ENCODE measurements at places on chromosomes 12 and 14.

DNA sequence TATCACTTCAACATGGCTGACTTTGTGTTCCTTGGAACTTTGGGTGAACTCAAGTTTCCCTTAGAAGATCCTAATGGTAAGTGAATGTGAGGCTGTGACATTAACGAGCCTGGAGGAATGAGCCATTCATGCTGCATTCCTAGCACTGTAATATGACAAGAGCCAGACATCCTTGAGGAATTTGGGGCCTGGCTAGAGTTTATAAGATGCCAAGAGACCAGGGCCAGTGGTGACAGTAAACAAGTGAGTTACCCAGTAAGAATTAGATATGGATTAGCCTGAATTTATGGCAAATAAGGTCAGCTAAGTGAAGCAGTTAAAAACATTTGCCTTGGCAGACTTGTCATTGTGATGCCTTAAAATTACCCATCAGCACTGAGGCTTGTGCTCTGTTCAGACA, 232.4 kb downstream of the AKAP6 start:
- DNase-seq = no peak

- no peak for DNase-seq
These were observed 63.7 kb downstream of the TRAF3 start for GRCh38 chr14:102840771-102841528.

DNA sequence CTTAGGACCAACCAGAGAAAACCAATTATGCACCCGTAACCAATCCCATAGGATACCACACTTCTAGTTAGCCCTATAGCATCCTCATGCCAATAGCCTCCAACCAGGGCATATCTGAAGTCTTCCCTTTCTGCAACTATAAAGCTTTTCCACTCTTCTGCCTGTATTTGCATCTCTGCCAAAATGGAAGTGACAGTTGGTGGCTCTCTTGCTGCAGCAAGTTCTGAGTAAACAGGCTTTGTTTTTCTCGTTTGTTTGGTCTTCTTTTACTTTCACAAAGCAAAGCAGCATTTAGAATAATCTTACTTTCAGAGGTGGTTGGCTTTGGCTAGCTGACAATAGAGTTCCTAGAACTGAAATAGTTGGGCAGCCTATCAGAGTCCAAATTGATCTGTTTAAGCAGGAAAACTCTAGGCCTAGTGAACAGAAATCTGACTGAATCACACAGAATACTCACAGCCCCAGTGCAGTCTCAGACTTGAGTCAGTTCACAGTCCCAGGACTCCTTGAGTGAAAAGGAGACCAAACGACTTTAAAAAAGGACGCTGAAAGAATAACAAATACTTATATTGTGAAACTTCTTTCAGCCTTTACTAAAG, 1029.7 kb upstream of the LRFN5 start:
- DNase-seq = no peak

GRCh38 chr12:8822298-8822697, at the start of gene A2ML1:
A2ML1 (plus strand) TSS chr12:8822621; CDS start chr12:8822652, 31 bp downstream.
- no peak for DNase-seq

DNA sequence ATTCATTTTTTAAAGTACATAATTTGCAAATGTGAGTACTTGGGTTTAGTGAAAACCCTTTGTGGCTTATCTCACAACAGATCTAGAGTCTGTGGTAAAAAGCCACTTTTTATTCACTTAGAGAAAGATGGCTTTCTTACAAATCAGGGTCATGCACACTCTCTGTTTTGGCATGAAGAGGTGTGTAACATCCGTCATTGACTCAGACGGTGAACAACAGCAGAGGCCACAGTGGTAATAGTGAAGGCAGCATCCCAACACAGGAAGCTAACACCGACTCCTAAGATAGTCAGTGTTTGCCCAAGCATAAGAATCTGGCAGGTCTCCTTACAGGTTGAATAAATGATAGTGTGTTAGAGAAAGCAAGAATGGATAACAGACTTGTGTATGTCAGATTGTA, 593.0 kb downstream of the SOX5 start:
- no peak for DNase-seq

GRCh38 chr14:31827325-31827724, 249.8 kb upstream of the ARHGAP5 start:
- no peak for DNase-seq

- no peak for DNase-seq
These were observed 35.6 kb downstream of the TMEM120B start for GRCh38 chr12:121748218-121748570.

- no peak for DNase-seq
These were observed 68.6 kb downstream of the FIGNL2 start for GRCh38 chr12:51779876-51780275.

GRCh38 chr12:41587574-41587973, 399.5 kb downstream of the PDZRN4 start:
- no peak for DNase-seq

GRCh38 chr14:68677476-68677875, 115.4 kb downstream of the ZFP36L1 start:
- no peak for DNase-seq

- DNase-seq = no peak
These were observed 27.3 kb upstream of the KLRF1 start for GRCh38 chr12:9799961-9800360.

GRCh38 chr12:132572801-132573760, 37.3 kb downstream of the LRCOL1 start:
- no peak for DNase-seq

- DNase-seq = no peak
These were observed 30.3 kb downstream of the P2RX7 start for GRCh38 chr12:121162985-121163384.

DNA sequence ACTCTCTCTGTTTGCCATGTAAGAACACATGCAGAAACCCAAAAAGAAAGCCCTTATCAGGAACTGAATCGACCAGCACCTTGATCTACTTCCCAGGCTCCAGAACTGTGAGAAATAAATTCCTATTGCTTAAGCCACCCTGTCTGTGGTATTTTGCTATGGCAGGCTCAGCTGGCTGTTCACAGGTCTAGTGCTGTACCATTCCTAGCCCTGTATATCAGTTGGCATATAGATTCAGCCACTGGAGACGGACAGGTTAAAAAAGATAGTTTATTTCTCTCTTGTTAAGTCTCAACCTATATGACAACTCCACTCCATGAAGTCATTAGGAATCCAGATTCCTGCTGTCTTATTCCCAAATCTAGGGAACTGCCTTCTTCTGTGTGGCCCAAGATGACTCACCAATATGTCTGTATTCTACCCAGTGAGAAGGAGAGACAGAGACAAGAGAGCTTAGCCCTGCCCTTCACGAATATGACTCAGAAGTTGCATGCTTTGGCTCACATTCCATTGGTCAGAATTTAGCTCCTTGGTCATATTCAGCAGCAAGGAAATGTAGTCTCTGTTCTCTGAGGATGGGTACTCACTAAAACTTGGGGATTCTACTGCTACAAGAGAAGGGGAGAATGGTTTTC, 57.0 kb downstream of the PLEKHG7 start:
- DNase-seq = no peak

- DNase-seq = no peak
These were observed 166.4 kb downstream of the TTC8 start for GRCh38 chr14:88990856-88991255.

DNA sequence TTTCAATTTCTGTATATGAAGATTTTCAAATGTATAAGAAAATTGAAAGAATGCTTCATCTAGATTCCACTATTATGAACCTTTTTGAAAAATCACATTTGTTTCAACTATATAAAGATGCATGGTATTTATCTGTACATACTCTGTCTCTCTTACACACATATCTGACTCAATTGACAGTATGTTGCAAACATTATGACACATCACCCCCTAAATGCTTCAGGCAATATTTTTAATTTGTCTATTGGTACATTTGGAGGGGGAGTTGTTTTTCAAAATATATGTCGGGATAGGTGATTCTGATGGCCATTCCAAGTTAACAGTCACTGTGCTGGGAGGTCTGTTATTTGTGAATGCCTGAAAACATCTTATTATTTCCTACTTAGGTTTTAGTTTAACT, 14.4 kb downstream of the PCNX1 start:
- DNase-seq = no peak

DNA sequence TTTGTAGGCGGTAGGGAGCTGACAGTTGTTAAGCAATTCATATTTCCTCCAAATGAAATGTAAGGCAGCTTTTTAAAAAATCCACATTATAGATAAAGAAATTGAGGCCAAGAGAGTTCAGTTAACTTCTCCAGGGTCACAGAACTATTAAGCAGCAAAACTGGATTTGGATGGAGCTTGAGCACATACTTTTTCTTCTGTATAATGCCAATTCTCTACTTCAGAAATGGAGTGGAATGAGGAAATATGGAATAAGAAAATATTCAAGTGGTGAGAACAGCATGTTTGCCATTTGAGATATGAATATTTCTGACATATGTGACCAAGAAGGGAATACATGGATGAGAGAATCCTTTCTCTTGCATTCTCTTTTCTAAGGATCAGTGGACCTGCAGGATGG, 233.1 kb downstream of the FOXG1 start:
- no peak for DNase-seq

DNA sequence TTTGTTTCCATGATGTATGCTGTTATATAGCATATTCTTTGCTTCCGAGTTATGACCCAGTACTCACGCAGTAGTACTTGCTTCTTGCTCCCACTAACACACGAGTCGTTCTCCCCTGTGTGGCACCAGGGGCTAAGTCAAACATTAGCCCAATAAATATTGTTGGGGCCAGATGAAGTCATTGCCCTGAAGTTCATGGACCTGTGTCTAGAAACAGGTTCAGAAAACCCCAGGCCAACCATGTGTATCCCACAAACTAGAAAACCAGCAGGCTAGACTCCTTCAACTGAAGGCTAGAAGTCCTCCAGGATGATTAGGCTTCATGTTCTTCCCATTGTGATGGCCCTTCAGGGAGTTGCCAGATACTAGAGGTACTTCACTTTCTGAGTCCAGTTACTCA, 198.2 kb upstream of the RBM19 start:
- DNase-seq = no peak

DNA sequence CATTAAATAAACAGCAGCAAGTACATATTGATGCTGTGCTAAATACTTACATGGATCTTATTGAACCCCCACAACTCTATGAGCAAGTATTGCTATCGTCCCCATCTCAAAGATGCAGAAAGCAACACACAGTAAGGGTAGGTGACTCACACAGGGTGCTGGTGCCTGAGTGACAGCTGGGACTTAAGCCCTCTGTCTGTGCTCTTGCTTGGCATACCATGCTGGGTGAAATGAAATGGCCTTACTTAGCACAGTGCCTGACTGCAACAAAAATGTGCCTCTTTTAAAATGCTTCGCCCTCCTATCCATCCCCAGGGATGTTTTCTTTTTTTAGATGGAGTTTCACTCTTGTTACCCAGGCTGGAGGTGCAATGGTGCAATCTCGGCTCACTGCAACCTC, 788 bp downstream of the TEX52 start:
- no peak for DNase-seq

DNA sequence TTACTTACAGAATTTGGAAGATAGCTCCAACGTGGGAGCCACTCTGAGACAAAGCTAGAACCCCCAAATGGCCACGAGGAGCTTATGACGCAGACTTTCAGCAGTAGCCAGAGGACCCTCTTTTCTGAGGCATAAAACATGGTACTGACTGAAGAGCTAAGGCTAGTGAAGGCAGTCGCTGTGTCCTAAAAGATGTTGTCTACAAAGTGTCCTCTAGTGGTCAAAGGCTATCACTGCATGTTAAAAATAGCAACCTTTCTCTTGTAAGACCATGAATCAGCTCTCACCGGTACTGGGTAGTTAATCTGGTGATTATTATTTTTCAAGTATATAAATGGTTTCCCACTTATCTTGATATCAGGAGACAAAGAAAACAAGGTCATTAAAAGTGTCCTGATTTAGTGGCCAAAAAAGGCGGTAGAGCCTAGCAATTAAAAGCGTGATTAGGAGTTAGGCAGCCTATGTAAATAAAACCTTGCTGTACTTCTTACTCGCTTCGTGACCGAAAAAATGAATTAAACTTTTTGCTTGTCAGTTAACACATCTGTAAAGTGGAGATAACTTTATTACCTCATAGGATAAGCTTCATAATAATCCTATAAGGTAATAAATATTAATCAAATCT, 47.0 kb upstream of the LGR5 start:
- peak; percentile 41 for DNase-seq

DNA sequence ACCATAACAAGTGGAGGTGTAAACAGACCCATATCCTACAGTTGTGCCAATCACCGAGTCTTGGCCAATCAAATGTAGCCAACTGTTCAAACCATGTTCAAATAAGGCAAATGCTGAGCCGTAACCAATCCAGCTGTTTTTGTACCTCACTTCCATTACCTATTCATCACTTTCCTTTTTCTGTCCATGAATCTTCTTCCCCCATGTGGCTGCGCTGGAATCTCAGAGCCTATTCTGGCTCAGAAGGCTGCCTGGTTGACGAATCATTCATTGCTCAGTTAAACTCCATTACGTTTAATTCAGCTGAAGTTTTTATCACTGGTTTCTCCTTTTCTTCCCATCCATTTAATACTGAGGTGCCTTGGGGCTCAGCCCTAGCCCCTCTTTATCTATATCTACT, 71.1 kb downstream of the TBC1D30 start:
- no peak for DNase-seq

DNA sequence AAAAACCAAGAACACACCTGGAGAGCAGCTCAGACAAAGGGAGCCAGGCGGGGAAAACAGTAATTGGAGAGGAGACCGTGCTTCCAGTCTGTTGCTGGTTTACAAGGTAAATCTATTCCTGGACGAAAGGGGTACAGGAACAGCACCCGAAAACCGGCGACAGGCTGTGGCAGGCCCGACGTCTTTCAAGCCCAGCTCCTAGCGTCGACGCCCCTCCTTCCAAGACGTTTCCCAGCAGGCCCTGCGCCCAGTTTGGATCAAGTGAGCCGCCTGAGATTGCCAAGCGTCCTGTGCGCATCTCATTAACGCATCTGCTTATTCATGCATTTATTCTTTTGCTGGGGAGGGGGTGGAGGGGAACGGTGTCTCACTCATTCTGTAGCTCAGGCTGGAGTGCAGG, 1.4 kb downstream of the C12orf56 start:
- no peak for DNase-seq

DNA sequence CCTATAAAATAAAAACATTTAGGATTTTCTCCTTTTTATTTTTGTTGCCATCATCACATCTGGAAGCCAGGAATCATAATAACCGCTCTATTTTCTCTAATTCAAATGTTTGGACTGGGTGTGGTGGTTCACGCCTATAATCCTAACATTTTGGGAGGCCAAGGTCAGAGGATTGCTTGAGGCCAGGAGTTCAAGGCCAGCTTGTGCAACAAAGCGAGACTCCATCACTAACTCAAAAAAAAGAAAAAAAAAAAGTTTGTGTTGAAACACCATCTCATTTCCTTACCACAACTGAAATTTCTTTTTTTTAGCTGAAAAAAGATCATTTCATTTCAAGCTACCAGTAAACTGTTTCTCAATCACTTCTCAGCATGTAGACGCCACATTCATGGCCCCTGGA, 8.8 kb upstream of the BAZ1A start:
- DNase-seq = no peak

GRCh38 chr12:2054091-2055018, 1.6 kb downstream of the CACNA1C start:
- DNase-seq = no peak

GRCh38 chr14:76067536-76067935, 82.0 kb downstream of the IFT43 start:
- no peak for DNase-seq

GRCh38 chr14:65866448-65866847, 453.9 kb downstream of the FUT8 start:
- DNase-seq = no peak

Data from GM12891 (cell line).